Cardiac fibroblast (primary cell): ENCODE measurements at places on chromosomes 11 and 22.

GRCh38 chr11:12682737-12683500 is 8.7 kb downstream of the TEAD1 start:
- DNase-seq, result no peak

GRCh38 chr22:49157529-49158339 is 669.9 kb downstream of the BRD1 start:
- no peak for DNase-seq

DNA sequence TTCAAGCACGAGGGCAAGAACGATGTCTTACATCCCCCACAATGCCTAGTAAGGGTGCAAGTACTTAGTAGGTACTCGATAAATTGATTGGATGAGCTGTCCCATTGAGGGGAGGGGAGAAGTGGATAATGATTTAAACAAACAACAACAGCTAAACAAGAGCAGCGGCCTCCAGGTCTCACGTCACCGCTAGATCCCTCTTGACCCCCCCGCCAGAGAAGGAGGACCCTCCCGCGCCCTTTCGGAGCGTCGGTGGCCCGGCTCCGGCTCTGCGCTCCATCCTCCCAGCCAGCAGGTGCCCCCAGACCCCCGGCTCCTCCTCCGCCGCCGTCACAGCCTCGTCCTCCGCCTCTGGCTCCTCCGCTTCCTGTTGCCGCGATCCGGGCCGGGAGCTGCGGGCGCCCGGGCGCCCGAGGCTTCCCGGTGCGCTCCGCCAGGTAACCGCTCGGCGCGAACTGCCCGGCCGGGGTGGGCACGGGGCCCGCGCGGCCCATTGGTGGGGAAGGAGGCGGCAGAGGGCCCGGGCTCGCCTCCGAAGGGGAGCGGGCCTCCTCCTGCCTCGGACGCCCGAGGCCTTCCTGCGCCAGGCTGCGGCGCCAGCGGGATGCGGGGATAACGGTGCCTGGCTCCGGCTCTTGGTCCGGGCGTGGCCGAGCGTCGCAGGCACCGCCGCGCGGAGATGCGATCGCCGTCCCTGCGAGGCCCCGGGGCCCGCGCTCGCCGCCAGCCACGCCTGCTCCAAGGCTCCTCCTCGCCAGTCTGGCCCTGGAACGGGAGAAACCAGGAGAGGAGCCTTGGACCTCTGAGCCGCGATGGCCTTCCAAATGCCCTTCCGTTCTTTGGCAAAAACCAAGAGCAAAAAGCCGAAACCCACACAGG is at the start of gene TLCD5:
Gene TLCD5, plus strand, starts transcription at position 368 of the 879 bp plus-strand sequence. CDS start 2,143 bp downstream, outside the sequence.
- DNase-seq, result peak; percentile 61

DNA sequence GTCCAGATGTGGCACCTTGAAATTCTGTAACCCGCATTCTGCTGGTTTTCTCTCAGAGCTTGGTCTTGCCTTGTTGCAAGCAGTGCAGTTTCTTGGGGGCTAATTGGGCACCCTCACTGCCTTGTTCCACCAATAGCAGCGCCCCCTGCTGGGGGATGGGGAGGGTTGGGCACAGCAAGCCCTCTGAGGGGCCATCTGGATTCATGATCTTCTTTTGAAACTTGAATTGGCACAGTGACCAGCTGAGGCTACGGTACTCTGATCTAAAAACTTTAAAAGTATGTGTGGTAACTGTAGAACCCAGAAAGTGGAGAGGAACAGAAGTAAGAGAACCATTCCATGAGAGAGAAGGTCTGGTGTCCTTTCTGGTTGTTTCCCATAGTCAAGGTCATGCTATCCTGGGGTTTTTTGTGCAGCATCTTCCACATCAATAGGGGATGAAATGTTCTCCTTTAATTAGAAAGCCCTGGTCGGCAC is 64.2 kb downstream of the MED15 start:
- peak; percentile 53 for DNase-seq

DNA sequence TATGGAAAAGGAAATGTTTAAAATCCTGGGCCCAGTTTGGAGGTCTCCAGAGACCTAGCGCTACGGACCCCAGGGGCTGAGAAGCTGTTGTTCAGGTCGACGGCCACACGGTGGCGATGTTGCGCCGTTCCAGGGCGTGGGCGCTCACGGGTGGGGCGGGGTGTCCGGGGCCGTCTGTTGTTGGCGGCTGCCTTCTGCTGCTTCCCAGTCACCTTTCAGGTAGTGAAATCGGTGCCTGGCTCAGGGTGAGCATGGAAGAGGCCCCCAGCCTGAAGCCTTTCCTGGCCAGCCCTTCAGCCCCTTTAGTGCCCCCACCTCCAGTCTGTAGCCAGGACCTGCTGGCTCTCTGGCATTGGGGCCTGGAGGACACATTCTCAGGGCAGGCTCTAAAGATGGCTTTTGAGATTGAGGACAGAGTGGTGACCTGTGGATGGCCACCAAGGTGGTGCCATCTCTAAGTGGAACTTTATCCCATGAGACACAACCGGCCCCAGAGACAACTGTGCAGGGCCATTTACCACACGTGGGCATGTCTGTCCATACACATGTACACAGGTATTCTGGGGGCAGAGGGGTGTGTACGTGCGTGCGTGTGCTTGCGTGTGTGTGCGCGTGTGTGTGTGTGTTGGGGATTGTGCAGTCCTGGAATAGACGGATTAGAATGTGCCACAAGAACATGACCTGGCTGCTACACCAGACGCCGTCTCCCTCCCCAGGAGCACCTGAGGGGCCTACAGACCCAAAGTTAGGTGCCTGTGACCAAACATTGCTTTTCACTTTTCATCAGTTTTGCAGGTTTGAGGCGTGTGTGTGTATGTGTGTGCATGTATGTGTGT is 53.8 kb downstream of the ST14 start:
- DNase-seq, result peak; percentile 36

DNA sequence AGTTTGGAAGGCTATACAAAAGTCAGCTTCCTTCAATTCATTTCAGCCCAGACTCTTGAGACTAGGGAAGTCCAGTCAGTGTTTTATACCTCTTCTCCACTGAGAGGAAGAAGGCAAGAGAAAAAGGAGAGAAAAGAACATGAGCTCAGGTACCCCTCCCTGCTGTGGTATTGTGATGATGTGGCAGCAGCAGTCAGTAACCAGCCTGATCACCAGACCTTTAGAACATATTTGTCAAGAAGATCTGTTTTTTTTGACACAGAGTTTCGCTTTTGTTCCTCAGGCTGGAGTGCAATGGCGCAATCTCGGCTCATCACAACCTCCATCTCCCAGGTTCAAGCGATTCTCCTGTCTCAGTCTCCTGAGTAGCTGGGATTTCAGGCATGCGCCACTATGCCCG is 21.2 kb upstream of the RPS13 start:
- no peak for DNase-seq

GRCh38 chr11:77178150-77178549 is 50.1 kb downstream of the MYO7A start:
- DNase-seq, result no peak

- no peak for DNase-seq
Observed at GRCh38 chr11:34146866-34147265, 41.4 kb downstream of the NAT10 start.

DNA sequence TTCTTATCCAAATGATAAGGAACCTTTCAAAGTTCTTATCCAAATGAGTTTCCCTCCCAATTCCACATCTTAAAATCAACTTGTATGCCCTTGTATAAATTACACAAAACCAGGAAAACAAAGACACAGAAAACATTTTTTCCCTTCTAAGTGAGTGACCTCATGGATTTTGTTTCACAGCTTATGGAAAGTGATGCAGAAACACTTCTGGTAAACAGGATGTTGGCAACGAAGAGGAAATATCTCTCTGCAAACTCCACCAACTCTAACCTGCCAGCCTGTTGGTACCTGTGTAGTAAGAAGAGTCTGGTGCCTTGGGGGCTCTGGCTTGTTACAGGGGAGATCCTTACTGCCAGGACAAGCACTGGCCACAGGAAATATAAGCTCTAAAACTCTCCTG is 57.0 kb downstream of the CELSR1 start:
- no peak for DNase-seq

GRCh38 chr11:79212741-79213190 is 228.1 kb downstream of the TENM4 start:
- no peak for DNase-seq

DNA sequence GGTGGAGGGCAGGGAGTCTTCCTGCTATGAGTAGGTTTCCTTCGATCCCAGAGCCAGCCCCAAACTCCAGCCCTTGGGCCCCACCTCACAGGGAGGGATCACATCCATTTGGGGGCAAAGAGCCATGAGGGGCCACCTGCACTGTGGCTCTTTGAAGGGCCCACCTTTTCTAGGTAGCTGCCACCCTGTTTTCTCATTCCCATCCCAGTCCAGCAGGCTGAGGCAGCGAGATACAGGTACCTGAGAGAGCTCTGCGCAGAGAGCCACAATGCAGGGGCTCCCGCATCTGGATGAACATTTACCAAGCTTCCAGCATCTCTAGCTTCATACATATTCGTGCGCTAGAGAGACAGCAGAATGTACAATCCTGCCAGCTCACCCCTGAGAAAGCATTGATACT is 16.3 kb downstream of the FXYD6 start:
- DNase-seq, result no peak

DNA sequence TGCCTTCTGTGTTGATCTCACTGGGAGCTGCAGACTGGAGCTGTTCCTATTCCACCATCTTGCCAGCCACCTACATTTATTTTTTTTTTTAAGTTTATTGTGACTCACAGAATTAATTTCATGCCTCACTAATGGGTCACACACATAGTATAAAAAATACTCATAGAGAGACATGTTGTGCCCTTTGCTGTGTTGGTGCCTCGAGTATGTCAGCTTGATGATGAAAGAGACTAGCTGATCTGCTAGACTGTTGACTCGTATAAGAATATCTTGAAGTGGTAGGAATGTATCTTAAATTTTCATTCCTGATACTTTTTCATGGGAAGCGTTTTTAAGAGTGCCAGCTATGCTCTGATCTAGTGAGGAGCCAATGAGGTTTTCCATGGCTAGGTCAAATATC is 28.6 kb upstream of the AMPD3 start:
- peak; percentile 17 for DNase-seq
